ENCODE measurements at places on chromosomes 12 and 14.

- no peak for DNase-seq
Observed at GRCh38 chr14:100599981-100600380, 12.8 kb upstream of the BEGAIN start.

DNA sequence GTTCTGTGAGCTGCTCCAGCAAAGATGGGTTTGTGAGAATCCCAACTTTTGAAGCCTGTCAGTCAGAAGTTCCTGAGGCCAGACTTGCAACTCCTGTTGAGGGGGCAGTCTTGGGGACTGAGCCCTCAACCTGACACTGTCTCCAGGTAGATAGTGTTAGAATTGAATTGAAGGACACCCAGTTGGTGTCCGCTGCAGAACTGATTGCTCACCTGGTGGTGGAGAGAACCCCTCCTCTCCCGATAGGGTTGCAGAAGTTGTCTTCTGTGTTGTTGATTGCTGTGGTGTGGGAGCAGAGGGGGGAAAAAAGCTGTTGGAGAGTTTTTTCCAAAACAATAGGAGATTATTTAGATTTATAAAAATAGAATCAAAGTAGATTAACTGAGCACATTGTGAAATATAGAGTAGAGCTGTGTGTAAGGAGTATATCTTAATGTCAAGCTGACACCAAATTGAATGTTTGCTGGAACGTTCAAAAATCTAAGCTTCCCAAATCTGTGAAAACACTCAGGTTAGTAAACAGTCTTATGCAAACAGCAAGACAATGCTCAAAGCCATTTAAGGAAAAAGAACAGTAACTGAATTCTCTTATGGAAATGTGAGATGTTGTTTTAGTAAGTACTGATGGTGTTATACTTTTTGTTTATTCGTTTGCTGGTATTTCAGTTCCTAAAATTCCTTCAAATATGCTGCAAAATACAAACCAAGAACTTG lies 18.6 kb downstream of the HIF1A start:
- no peak for DNase-seq

- DNase-seq: no peak
Observed at GRCh38 chr12:76272287-76272686, 75.9 kb downstream of the BBS10 start.

- no peak for DNase-seq
Observed at GRCh38 chr14:94936901-94937685, 167.2 kb upstream of the GSC start.

DNA sequence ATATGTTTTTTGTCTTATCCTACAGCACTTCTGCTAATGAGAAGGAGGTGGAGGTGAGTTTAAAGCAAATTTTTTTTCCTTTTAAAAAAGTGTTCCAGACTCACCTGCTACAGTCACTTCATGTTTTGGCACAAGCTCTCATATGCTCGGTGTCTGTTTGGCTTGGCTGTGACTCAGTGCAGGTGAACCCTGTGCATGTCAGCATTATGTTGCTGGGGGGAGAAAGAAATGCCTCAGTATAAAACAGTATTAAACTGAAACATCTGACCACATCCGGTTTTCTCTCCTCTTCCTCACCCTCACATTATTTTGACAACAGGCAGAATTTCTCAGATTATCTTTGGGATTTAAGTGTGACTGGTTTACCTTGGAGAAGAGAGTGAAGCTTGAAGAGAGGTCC lies 105.2 kb downstream of the DNAI7 start:
- no peak for DNase-seq

- DNase-seq: no peak
Observed at GRCh38 chr12:50411051-50411660, 10.5 kb downstream of the LARP4 start.

DNA sequence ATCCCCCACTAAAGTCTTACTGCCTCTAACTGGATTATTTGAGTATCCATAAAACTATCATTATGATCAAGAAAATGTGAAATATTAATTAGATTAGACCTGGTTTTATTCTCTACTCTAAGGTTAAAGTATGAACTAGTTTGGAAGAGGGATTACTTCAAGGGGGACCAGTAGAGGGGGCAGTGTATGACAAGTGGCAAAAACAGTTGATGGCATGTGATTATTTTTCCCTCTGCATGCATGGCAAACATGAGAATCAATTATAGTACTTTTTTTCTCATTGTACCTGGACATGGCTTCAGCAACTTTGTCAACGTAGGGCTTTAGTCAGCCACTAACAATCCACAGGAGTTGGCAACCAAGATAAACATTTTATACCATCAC lies 145.0 kb upstream of the SLC38A2 start:
- DNase-seq: no peak

GRCh38 chr14:23009939-23010726 lies at the start of gene C14orf93:
Gene C14orf93, minus strand, starts transcription at chr14:23010143. Its CDS starts 11,120 bp downstream, at chr14:22999023.
- peak; percentile 59 for DNase-seq

- DNase-seq: no peak
Observed at GRCh38 chr14:58662759-58663158, 25.0 kb downstream of the DACT1 start.
